ENCODE measurements at places on chromosomes 7 and 10. TPM values are rescaled to one million over a fixed set of nuclear protein-coding genes. Genes with fewer than 3 reads are reported as not detected.

IGFBP3 gene
- 211 TPM for total RNA-seq

MNX1 gene
- not detected for total RNA-seq

HOXA9 gene
- total RNA-seq: 9.6 TPM

APBB1IP gene
- total RNA-seq: 9.5 TPM

- peak; percentile 19 for DNase-seq
Measured at GRCh38 chr10:93703066-93703465, 674 bp upstream of the FRA10AC1 start.

- DNase-seq: no peak
Measured at GRCh38 chr7:13282377-13282980, 595.0 kb downstream of the ARL4A start.

DNA sequence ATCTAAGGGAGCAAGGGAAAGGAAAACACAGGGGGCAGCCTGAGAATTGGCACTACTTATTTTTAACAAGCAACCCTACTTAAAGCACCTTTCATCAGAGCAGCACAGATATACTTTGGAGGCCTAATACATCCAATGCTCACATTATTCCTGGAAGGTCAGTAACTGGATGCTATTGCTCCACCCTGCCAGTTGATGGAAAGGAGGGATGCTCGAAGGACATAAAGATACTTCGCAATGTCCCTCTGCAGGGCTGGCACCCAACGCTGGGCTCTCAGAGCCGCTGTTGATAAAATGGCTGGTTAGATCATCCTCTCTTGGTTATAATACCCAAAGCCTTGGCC, 307.9 kb upstream of the AOAH start:
- no peak for DNase-seq

GRCh38 chr7:142280263-142280662, 22.4 kb upstream of the PRSS58 start:
- no peak for DNase-seq

- DNase-seq: no peak
Measured at GRCh38 chr10:133420579-133420978, 3.8 kb downstream of the SPRN start.

GRCh38 chr7:44713680-44714335, 34.8 kb upstream of the ZMIZ2 start:
- DNase-seq: no peak

- DNase-seq: no peak
Measured at GRCh38 chr10:4506095-4506494, 319.9 kb upstream of the AKR1E2 start.

- no peak for DNase-seq
Measured at GRCh38 chr7:99786726-99787335, 2.8 kb upstream of the CYP3A4 start.

DNA sequence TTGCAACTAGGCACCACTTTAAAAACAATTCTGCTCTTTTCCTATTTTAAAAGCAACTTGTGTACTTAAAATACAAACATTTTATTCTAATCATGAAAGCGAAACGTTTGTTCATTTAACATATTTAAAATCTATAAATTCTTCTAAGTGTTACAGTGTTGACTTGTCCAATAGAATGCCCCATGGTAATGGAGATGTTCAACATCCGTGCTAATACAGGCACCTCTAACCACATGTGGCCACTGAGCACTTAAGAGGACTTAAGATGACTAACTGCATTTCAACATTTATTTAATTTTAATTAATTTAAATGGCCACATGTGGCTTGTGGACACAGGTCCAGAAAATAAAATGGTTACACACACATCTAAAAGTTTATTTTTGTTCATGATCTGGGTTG, 115.1 kb downstream of the TPK1 start:
- DNase-seq: no peak

DNA sequence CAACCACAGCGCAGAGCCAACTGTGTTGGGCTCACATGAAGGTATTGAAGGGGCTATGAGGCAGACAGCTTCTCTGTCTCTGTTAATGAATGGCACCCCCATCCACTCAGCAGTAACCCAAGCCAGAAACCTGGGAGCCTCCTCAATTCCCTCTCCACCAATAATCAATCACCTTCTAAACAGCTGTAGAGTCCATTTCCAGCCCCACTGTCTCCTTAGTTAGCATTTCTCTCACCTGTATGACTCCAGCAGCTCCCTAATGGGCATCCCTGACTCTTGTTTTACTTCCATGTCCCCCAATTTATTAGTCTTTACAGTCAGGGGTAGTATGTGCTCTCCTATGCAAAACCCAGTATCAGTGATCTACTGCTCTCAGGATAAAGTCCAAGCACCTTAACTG, 6.9 kb downstream of the SRI start:
- DNase-seq: no peak
